ENCODE measurements at places on chromosomes 16 and 17.

DNA sequence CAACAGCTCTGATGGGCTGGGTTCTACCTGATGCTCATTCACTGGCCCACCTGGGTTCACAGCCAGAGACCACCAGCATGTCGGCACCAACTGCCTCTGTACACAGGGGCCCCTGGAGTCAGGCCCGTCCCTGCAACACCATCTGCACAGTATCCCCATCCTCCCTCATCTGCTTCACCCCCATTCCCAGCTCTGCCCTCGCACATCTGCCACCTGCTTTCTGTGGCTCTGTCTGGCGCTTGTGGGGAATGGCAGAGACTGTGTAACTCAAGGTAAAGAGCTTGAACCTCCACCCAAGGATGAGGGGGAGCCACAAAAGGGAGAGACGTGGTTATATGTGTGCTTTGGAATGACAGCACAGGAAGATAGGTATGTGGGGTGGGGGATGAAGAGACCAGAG is 27.2 kb downstream of the SMPD3 start:
- DNase-seq, result no peak

DNA sequence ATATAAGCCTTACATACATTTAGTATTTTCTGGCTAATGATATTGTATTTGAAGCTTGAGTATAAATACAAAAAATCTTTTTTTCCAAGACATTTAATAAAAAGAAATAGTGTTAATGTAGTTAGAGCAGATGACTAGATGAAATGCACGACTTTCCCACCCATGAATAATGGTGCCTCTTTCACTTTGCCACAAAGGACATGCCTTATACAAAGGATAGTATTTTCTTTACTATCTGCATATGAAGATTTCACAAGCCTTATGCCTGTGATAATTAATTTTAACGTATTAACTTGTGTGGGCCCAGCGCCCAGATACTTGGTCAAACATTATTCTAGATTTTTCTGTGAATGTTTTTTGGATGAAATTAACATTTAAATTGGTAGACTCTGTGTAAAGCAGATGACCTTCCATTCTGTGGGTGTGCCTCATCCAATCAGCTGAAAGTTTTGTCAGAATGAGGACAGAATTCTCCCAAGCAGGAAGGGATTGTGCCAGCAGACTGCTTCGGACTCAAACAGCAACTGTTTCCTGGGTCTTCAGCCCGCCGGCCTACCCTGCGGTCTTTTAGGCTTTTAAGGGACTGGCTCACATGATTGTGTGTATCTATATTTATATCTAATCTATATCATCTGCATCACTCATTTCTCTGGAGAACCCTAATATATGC is 115.4 kb downstream of the USP22 start:
- no peak for DNase-seq

DNA sequence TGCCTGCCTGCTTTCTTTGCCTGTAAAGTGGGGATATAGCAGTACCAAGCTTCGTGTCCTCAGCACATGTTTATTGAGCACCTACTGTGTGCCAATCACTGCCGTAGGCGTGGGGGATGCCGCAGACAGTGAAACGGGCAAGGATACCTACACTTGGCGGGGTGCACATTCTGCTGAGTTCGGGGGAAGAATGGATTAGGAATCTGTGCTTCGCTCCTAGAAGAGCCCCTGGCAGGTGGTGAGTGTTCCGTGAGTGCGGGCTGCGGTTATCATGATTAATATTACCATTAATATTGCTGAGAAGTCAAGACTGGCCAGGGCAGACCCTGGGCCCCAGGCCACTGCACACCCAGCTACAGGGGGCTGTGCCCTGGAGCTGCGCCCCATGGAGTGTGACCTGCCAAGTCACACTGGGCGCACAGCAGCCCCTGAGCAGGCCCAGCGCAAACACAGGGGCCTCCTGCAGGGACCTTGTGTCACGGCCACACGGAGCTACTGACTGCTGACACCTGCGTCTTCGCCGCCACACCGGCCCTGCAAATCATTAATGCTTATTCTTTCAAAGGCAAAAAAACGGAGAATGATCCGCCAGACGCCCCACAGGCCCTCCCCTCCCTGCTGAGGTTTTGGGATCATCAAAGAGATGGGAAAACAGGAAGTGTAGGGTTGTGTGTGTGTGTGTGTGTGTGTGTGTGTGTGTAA is 213.4 kb upstream of the GSE1 start:
- peak; percentile 11 for DNase-seq

DNA sequence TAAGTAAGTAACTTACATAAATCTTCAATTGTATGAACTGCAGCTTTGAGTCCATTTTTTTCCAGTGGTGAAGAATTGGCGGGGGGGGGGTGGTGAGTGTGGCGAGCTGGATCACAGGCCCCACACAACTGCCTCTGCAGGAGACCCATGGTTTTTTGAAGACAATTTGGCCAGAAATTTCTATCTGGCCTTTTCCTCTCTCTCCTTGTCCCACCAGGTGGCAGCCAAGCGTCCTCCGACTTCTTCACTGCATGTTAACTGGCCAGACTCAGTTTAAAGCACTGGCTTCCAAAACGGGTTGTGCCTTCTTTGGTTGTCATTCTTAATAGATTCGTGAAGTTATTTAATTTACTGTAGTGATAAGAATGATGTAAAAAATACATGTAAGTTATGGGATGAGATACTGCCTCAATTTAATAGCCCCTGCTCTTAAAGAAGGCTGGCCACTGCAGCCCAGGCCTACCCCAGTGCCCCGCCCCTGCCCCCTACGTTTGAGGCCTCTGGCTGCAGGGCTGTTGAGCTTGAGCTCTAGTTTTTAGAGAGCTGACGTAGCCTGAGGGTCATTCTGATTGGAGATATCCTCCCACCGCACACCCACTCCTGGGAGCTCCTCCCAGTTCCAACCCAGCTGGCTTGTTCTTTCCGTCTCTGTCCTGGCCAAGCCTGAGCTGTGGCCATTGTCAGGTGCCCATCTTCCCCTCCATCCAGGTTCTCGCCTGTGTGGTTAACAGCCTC is 36.4 kb downstream of the AKAP1 start:
- DNase-seq, result no peak

DNA sequence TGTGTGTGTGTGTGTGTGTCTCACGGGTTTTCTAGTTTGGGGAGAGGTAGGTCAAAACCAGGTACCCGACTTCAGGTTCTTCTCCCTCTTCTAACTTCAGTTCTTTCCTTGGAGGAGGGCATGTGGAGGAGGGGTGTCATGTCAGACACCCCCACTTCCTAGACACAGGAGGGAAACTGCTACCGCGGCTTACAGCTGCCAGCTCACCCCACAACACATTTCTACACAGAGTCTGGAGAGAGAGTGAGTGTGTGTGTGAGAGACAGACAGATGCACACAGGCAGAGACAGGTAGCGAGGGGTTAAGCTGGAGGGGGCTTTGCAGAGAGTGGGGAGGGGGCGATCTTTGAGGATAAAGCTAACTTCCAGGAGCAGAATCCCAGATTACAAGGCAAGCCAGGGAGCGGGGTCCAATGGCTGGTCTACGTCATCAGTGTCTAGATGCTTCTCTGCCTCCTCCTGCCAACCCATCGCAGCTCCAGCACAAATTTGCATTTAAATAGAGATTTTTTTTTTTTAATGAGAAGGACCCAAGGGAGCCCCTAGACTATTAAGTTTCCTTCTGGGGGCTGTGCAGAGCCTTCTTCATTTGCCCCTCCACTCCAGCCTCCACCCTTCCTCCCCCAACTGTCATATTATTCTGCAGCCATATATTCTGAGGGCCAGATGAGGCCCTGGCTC is 48.9 kb downstream of the MRM1 start:
- no peak for DNase-seq

DNA sequence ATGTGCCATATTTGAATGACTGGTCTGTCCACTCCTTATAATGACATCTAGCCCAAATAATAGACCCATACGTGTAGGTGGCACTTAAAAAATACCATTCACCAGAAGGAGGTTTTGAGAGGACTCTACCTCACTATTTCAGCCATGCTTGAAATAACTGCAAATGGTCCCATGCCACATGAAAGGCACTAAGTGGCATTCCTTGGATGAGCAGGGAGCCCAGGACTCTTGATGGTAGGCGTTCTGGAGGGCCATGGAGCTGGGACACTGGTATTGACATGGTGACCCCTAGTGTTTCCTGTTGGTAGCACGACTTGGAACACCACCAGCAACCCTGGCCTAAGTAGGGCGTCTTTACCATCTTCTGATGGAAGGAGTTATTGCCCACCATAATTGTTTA is 148.7 kb upstream of the ZFHX3 start:
- peak; percentile 20 for DNase-seq

- no peak for DNase-seq
These were observed 1.4 kb downstream of the NTHL1 start for GRCh38 chr16:2045965-2046892.

DNA sequence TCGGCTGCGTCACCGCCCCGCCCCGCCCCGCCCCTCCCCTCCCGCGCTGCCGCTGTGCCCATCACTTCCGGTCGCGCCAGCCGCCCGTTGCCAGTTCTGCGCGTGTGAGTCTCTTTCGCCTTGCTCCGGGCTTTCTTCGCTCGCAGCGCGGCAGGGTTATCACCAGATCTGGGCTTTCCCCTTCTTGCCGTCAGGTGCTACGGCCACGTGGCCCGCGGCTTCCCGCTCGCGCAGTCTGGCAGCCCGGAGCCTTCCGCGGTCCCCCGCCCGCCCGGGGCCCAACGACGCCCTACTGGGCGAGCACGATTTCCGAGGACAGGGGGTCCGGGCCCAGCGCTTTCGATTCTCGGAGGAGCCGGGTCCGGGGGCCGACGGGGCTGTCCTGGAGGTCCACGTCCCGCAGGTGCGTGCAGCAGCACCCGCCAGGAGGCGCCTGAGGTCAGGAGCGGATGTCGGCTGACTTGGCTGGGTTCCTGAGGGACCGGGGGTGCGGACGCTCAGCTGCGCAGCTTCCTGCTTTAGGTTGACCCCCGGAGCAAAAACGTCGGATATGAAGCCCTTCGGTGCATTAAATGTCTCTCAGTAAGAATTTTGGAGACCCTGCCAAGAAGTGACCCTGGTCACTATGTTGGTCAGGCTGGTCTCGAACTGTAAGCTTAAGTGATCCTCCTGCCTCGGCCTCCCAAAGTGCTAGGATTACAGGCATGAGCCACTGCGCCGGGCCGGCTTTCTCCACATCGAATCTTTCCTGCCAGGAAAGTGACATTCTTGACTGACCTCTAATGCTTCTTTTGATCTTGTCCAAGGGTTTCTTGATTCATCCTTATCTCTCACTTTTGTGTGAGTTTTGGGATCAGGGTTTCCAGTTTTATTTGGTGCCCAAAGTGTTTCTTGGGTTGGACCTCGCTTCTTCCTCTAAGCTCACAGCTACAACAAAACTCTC is at the start of gene METTL23:
Gene METTL23, plus strand, starts transcription at position 64 of the 943 bp plus-strand sequence. CDS start 2,872 bp downstream, outside the sequence.
- DNase-seq, result peak; percentile 88

DNA sequence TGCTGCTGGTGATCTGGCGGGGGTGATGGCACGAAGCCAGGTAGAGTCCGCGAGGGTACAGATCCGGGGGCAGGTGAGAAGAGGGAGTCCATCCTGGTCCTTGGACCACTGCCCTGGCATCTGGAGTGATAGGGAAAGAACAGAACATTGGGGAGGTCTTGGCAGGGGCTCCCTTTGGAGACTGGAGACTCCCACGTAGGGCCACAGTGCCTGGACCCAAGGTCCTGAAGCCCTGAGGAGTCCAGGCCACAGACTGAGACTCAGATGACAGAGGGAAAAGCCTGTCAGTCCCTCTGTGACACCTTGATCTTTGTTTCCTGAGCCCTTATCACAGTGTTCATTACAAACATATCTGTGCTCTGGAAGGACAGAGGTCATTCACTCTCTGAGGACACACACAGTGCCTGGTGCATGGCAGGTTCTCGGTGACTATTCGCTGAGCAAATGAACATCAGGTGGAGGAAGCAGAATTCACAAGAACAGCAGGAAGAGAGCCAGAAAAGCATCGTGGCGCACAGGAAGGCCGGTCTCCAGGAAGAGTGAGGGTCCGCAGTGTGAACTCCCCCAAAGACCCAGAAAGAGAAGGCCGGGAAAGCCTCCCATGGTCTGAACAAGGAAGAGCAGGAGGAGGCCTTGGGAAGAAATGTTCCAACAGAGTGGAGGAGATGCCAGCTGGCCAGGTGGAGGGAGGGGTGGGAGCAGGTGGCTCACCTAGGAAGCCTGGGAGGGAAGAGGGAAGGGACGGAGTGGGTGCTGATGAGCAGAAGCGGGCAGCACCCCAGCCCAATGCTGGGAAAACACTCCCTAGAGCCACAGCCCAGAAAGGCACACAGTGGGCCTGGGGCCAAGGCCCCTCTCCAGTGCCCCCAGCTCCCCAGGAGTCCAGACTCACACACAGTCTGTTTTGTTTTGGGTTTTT is 20.5 kb downstream of the PEMT start:
- no peak for DNase-seq

DNA sequence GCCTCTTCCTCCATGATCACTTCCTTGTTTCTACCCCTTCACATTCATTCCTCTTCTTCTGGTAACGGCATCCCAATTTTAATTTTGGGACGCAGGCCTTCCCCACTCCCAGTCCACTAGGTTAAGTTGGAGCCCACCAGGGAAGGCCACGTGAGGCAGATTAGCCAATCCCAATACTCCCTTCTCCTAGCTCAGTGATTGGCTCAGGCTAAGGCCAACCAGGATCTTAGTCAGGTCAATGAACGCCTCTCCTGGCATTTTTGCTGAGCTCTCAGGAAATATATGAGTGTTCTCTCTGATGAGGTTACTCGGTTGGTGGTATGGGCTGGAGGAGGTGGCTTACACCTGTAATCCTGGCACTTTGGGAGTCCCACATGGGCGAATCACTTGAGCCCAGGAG is 15.4 kb downstream of the SEZ6L2 start:
- DNase-seq, result no peak

DNA sequence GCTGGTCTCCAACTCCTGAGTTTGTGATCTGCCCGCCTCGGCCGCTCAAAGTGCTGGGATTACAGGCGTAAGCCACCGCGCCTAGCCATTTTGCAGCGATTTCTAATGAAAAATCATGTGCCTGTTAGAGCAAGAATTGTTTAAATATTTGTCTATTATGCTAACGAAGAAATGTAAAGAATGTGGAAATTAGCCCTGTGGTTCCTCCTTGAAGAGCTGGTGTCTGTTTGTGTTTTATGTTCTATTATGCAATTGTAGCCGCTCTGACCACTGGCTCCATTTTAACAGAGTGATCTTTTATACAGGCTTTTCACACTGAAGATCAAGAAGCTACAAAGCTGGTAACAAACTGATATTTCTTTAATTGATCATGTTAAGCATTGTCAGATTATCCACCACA is 217.3 kb downstream of the USP22 start:
- no peak for DNase-seq

DNA sequence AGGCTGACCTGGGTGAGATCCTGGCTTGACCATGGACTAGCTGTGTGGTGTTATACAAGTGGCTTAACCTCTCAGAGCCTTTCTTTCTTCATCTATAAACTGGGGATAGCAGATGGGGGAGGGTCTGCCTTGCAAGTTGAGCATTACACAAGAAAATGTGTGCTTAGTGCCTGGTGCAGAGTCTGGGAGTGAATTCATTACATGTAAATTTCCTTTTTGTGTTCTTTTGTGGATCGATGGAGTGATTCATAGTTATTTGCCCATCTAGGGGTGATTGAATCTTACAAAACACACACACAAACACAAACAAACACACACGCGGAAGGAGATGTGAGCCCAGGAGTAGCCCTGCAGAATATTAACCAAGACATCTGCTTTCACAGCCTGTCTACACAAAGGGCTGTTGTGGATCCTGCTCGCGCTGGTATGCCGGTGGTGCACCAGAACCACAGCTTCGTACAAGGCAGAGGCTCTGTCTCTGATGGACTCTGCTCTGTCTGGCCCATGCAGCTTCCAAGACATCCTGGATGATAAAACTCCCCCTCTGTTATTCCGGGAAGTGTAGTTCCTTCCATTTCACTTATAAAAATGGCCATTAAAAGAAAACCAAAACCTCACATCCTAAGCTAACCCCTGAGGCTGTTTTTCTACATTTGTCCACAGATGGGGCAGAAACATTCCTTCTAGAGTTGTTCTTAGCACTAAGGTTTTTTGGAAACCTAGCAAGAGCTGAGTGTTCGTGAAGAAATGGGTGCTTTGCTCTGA is 86.1 kb downstream of the UTP18 start:
- DNase-seq, result no peak

GRCh38 chr17:75472119-75472518 is 15.7 kb downstream of the TMEM94 start:
- DNase-seq, result no peak
